Lower leg skin (tissue), 4 donors: ENCODE measurements at places on chromosomes 11 and 22. TPM values are rescaled to one million over a fixed set of nuclear protein-coding genes. Genes with fewer than 3 reads are reported as not detected.
A peak's percentile ranks its signal among the peaks of the same experiment; 100 is the strongest.

SPTBN2 gene
- 576 TPM for total RNA-seq

- DNase-seq = peak; percentile 42
These were observed 3.3 kb upstream of the HEPN1 start for GRCh38 chr11:124915541-124916369.

DNA sequence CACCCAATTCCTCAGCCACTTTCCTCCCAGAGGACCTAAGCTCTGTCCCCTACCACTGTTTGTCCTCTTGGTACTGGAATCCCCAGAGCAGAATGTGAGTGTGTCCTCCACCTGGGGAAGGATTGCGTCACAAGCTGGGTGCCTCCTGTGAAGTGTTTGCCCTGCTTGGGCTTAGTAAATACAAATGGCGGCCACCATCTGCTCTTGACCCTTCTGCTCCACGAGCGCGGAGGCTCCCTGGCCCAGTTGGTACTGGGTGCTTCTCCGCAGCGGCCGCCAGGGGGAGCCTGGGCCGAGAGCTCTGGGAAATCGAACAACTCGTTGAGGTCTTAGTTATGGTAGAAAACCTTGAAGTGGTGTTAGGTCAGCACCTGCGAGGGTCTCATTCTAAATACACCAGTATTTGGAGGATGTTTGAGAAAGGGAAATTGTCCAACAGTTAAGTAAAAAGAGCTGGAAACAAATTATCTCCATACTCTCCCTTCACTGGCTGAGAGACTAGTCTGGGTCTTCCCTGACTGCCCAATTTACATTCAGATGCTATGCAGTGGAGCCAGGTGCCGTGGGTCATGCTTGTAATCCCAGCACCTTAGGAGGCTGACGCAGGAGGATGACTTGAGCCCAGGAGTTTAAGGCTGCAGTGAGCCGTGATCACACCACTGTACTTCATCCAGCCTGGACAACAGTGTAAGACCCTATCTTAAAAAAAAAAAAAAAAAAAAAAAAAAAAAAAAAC lies 74.6 kb upstream of the TEAD1 start:
- DNase-seq = peak; percentile 87

OR5P2 gene
- 3.2 TPM for total RNA-seq

GRCh38 chr22:29300807-29301601 lies 5.4 kb upstream of the GAS2L1 start:
- DNase-seq = peak; percentile 75

DNA sequence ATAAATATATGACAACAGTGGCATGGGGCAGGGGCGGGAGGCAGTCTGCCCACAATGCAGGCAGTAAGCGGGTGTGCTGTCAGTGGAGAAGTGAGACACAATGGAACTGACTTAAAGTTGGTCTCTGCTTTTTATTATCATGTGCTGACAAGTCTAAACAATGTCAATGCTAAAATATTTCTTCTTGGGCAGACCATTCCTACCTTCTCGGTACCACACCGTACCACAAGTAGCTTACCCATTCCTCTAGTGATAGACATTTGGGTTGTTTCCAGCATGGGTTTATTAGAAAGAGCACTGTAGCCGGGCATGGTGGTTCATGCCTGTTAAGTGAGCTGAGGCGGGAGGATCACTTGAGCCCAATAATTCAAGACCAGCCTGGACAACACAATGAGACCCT lies 2.6 kb upstream of the CHADL start:
- DNase-seq = no peak

GRCh38 chr11:119126675-119127268 lies 5.4 kb downstream of the HINFP start:
- DNase-seq = no peak

- no peak for DNase-seq
These were observed 155.5 kb downstream of the SPON1 start for GRCh38 chr11:14118072-14118471.

DNA sequence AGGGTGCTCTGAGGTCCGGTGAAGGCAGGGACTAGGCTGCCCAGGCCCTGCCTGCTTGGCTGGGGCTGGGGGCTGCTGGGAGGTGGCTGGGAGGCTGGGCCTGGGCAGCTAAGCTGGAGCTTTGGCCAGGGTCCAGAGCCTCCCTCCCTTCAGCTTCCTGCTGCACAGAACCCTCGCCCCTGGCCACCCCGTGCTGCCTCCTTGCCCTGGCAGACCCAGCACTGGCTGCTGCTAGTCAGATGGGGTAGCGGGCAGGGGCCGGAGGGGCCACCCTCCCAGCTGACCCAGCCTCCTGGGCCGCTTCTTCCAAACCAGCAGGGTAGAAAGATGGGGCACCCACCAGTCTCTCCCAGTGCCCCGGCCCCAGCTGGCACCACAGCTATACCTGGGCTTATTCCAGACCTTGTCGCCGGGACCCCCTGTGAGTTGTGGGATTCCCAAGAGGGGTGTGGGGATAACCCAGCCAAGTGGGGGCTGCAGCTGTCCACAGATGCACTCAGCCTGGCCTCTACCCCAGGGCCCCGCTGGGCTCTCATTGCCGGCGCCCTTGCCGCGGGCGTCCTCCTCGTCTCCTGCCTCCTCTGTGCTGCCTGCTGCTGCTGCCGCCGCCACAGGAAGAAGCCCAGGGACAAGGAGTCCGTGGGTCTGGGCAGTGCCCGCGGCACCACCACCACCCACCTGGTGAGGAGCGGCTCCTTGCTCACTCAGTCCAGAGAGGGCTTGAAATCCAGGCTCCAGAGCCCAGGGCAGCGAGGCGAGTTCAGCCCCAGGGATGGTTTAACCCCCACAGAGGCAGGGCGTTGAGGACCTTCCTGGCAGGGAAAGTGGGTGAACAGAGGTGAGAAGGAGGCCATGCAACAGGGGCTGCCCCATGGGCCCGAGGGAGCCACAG lies at the start of gene SYT8:
TSS of gene SYT8 (plus strand) at position 212 of the 892 bp plus-strand sequence. CDS start at position 328, 116 bp downstream.
- DNase-seq = no peak

DNA sequence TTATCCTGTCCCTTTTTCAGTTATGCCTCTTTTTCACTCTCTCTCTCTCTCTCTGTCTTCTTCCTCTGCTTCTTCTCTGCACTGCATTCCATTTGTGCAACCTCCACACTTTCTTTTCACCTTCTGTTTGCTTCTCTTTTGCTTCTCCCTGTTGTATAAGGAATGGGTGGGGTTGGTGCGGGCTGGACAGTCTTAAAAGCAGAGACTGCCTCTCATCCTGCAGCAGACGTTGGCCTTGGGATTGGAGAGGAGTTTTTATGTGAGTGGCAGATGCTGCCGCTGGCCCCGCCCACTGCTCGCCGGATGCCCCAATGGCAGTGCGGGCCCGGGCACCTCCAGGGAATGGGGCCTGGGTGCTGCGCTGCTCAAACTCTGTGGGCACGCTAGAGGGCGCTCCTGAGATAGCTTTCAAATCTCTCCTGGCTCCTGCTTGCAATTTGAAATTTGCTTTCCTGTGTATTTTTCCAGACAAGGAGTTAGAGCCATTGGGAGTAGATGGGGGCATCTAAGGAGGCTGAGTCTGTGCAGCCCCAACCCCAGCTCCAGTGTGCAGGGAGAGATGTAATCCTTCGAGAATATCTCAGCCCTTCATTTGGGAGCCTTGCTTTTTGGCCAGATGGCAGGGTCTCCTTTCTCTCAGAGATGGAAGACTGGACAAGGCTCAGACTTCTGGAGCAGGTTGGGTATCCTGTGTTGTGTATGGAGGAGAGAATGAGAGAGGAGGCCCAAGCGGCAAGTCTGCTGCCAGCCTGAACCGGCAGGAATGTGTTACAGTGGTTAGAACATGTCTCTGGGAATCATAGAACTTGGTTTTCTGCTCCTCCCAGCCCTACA lies 81.2 kb downstream of the GRAMD1B start:
- DNase-seq = peak; percentile 65
